ENCODE measurements at places on chromosomes 5 and 9. TPM values are rescaled to one million over a fixed set of nuclear protein-coding genes. Genes with fewer than 3 reads are reported as not detected.

ARSB gene
- total RNA-seq: 22.8 TPM

CCL27 gene
- total RNA-seq: 0.25 TPM

F12 gene
- total RNA-seq: 5.1 TPM

DPH7 gene
- total RNA-seq: 31.1 TPM

FAM221B gene
- total RNA-seq: not detected

PDE6A gene
- under 0.01 TPM for total RNA-seq

OCLN gene
- total RNA-seq: 6.0 TPM

PCDHGC3 gene
- total RNA-seq: 36.5 TPM

ADRA1B gene
- total RNA-seq: 3.8 TPM

GRXCR2 gene
- total RNA-seq: not detected

TGFBI gene
- total RNA-seq: 856 TPM

IL7R gene
- 2.8 TPM for total RNA-seq

PGM5 gene
- not detected for total RNA-seq

SLC1A3 gene
- 1.5 TPM for total RNA-seq

PCDHAC1 gene
- under 0.01 TPM for total RNA-seq

NCBP1 gene
- total RNA-seq: 26.4 TPM

TMEM174 gene
- total RNA-seq: 0.13 TPM

MEGF10 gene
- total RNA-seq: 1.1 TPM

SPINK4 gene
- not detected for total RNA-seq

COL15A1 gene
- total RNA-seq: 3.5 TPM

MOB3B gene
- 0.98 TPM for total RNA-seq

WNT8A gene
- total RNA-seq: not detected

TAS2R1 gene
- not detected for total RNA-seq

Measured in mesangial cell (primary cell).